ENCODE measurements at places on chromosomes 1 and 21. TPM values are rescaled to one million over a fixed set of nuclear protein-coding genes. Genes with fewer than 3 reads are reported as not detected.
A peak's percentile ranks its signal among the peaks of the same experiment; 100 is the strongest.

OR2C3 gene
- total RNA-seq: not detected

RNF223 gene
- total RNA-seq: not detected

INSRR gene
- not detected for total RNA-seq

PRRX1 gene
- total RNA-seq: not detected

CELA2A gene
- total RNA-seq: not detected

GBP3 gene
- 9.7 TPM for total RNA-seq

DNA sequence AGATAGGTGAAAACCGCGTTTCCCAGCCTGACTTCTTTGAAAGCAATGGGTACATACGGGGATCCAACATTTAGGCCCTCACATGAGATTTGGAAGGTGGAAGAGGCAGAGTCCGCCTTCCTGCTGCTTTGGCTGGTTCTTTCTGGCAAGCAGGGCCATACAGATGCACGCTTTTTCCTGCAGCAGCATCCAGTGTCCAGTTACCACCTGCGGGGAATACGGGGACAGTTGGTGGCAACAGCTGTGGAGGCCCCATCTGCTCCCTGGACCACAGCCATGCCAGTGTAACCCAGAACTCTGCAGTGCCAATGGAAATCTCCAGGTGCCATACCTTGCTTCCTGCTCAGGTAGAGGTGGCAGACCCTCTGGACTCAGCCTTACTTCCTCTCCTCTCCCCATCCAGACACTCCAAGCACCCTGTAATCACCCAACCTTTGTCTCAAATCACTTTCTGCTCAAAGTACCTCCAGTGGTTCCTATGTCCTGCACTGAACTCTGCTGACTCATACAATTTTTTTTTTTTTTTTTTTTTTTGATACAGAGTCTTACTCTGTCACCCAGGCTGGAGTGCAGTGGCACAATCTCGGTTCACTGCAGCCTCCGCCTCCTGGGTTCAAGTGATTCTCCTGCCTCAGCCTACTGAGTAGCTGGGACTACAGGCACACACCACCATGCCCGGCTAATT is 68.3 kb downstream of the SLC16A1 start:
- peak; percentile 22 for DNase-seq

GRCh38 chr1:219372916-219373615 is 199.4 kb downstream of the LYPLAL1 start:
- DNase-seq: no peak

DNA sequence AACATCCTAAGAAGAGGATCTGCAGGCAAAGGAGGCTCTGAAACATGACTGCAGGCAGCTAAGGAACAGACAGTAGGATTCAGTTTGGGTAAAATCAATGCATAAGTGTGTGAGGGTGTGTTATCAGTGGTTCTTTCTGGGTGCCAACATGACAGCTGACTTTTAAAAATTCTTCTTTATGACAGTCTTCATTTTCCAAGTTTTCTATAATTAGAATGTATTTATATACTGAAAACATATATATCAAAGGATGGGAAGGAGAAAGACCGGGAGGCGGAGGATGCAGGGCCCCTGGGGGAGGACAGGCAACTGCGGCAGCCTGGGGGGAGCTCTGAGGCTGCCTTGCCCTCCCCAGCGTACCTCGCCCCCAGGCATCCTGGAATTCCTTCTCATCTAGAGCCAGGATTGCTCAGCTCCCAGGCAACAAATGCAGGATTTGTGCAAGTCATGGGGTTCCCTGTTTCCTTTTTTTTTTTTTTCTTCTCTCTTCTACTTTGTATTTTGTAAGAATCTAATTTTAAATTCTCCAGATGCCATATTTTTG is 104.8 kb downstream of the CSMD2 start:
- no peak for DNase-seq

DNA sequence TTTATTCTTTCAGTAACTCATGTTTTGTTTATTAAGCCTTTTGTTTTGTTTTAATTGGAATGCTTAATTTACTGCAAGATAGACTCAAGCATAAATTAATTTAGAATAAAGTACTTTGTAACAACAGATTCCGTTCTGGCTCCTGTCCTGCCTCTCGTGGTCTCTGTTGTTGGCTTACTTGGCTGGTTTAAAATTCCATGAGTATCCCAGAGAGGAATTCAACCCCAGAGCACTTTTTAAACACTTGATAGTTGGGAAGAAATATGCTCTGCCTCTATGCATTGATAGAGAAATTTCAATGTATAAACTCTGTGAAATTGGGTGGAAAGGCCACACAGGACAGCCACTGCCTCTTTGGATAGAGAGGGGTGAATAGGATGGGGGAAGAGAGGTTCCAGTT is 89.7 kb downstream of the ATP5PO start:
- no peak for DNase-seq

DNA sequence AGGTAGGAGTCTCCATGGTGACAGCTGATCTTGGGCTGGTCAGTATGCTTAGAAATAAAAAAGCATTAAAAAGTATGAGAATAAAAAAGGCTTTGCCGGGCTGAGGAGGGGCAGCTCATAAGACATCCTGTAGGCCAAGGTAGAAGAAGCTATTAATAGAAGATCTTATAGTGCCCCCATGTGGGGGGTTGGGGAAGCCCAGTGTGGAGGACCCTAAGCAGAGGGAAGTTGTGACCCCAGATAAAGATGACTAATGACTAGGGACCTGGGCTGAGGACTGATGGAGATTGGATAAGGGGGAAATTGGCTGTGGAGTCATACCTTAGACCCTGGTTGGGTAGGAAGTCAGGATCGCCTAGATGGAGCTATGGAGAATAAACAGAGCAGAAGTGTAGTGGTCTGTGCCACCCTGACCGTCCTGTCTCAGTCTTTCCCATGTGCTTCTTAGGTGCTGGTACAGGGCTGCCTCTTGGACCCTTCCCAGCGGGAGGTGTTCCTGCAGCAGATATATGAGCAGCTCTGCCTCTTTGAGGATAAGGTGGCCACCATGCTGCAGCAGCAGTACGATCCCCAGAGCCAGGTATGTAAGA is 25.0 kb downstream of the SZT2 start:
- DNase-seq: peak; percentile 48

- DNase-seq: no peak
These were observed 89.0 kb downstream of the PSMG1 start for GRCh38 chr21:39094087-39094780.

DNA sequence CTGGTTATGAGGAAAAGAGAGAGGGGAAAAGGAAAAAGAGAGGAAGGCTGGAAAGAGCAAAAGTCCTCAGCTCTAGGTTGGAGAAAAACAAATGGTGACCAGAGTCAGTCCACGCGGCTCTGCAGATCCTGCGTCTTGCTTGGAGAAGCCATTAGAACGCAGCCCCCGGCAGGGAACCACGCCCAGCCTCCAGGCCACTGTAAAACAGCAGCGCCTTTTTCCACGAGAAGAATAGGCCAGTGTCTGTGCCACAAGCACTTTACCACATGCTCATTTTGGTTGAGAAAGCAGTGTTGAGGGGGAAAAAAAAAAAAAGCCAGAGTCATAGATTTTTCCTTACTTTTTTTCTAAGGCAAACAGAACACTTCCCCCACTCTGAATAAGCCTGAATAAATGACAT is 846.9 kb upstream of the ADAMTS5 start:
- DNase-seq: no peak

DNA sequence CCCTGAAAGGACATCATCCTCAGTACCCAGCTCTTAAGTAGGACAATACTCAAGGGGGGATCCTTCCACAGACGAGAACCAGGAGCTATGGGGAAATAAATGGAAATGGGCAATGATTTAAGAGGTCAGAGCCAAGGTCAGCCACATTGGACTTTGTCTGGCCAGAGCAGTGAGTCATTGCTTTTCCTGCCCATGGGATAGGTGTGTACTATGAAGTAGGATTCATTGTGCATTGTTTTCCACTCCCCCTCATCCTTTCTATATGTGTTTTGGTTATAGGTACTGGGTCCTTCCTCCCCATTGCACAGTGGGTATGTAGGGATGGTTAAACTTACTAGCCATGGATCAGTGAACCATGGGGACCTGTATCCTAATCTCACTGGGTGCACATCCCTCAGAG is 328.9 kb upstream of the USP25 start:
- no peak for DNase-seq

GRCh38 chr1:6028042-6028850 is 17.4 kb upstream of the KCNAB2 start:
- DNase-seq: no peak

DNA sequence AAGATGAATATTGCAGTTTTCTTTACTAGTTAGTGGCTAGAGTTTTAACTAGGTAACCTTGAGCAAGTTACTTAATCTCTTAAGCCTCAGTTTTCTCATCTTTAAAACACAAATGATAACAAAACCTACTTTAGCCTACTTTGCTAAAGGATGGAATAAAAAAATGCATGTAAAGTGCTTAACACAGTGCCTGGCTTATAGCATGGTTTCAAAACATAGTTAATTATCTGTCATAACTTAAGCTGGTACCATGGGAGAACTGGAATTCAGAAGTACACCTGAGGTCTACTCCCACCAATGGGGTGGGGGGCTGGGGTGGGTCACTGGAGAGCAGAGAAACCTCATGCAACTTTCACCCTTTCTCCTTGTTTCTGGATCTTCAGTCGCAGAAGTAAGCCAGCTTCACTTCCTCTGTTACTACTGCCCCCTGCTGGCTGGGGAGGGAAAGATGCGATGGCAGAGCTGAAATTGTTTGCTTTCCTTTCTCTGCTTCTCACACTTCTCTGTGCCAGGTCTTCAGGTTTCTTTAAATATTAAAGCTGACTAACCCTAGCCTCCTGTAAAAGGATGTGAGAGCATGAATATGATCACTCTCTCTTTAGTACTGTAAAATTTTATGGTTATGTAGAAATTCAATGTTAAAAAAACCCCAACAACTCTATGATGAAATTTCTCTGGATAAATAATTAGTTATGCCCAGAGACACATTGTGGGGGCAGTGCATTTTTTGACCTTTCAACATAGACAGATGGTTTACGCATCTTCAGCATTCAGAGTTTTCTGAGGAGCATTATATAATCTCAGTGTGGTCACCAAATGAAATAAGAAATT is 324.2 kb downstream of the HLX start:
- peak; percentile 61 for DNase-seq

DNA sequence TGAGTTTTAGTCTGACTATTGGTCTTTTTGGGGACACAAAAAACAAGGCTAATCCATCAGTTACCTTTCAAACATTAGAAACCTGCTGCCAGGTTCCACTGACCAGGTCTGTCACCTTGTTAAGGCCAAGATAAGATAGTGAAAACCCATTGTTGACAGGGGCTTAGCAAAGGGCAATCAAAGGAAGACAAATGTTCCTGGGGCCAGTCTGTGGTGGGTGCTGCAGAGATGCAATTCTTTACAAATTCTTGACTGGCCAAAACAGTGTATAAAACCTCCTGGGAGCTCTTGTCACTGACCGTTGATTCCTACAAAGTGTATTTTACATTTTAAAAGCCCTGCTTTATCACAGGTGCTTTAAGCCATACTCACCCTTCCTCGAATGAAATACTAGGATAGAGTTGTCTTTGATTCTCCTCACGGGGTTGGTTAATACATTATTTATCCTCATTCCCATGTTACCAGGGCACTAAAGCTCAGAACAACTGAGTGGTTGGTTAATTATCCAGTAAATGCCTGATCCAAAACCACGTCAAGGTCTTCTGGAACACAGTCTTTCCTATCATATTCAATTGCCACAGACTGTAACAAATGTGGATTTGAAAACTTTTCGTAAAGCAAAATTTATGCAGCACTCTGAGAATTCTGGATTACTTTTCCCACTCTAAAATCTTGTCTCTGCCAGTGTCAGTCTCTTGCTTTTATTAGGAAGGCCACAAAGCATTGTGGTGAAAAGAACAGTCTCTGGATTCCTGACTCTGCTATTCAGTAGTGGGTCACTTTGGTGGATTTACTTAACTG is 77.2 kb downstream of the NRIP1 start:
- DNase-seq: no peak

- no peak for DNase-seq
These were observed 200.5 kb upstream of the RUNX1 start for GRCh38 chr21:35249636-35250035.

DNA sequence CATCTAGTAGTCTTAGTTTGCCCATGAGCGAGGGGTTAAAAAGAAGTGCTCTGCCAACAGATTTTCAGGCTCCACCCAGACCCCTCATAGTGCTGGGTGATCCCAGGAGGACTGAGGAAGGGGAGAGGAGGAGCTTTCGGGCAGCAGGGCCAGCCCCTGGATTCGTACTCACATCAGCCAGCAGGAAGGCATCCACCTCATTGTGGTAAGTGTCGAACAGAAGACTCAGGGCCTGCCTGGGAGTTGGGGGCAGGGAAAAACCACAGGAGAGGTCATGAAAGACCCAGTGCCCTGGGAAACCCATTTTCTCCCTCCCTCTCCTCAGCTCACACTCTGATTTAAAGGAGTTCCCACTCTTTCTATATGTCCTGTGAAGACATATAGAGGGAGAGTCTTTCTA is 34.9 kb downstream of the PIK3C2B start:
- no peak for DNase-seq

DNA sequence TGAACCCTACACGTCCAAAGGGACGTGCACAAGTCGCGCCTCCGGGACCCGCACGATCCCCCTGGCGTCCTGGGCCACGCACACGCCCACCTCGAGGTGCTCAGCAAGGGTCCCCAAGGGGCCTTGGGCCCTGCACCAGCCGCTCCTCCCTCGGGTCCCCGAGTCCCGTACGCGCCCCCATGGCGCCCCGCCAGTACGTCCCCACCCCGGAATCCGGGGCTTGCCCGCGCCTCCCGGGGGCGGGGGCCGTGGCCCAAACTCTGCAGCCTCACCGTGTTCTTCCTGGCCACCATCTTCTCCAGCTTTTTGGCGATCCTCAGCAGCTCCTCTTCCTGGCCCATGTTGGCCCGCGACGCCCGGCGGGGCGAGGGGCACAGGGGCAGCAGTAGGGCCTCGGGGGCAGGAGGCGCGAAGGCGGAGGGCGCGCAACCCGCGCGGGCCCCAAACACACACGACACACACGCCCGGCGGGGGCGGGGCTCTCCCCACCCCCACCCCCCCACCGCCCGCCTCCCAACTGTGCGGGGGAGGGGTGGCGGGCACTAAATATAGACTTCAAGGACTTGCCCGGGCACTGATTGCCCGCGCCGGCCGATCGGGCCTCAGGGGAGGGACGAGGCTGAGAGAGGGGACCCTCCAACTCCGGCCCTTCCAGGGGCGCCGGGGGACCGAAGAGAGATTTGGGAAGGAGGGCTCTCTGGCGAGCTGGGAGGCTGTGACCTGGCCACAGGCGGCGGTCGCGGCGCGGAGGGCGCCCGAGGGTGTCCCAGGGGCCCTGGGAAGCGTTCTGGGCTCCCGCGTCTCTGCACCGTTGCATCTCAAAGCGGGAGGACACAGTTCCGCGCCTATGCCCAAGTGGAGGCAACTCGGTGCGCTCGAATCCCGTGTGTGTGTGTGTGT is at the start of gene TCEA3:
Gene TCEA3, minus strand, starts transcription at position 456 of the 900 bp plus-strand sequence. Its CDS starts 115 bp downstream, at position 341.
- no peak for DNase-seq

Data from Caki2 (cell line).